CD4-positive, alpha-beta T cell treated with Interferon gamma for 1 hour (primary cell): ENCODE measurements at places on chromosomes 2 and 18.

DNA sequence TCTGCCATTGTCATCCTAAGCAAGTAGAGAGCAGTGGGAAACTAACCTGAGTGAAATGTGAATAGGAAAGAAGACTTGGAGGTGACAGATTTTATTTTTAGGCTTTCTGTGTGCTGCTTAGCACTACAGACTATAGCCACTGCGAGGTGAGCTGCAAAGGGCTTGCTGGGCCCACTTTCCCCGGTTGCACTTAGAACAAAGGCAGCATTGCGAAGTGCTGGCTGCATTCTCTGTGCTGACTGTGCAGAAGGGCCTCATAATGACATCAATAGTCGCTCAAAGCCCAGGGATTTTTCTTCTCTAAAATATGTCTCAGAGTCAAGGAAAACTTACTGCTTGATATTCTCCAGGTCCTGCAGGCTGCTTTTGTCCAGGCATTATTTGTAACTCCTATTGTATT lies 592.1 kb downstream of the TDRD15 start:
- no peak for DNase-seq

DNA sequence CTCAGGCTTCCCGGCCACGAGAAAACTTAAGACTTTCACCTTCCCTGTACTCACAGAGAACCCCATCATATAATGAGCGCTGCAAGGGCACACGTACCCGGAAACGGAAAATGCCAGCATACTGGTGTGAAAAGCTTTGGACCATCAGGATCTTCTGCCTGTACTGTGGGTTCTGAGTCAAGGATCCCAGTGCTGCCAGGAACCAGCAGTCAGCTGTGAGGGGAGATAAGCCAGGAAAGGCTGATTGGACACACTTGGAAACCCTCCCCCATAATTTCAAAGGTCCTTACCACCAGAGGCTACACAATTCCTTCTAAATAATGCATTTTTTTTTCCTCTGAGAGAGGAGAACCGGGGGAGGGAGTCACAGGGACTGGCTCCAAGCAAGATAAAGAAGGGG lies 31.4 kb downstream of the CAPN13 start:
- DNase-seq, result no peak

DNA sequence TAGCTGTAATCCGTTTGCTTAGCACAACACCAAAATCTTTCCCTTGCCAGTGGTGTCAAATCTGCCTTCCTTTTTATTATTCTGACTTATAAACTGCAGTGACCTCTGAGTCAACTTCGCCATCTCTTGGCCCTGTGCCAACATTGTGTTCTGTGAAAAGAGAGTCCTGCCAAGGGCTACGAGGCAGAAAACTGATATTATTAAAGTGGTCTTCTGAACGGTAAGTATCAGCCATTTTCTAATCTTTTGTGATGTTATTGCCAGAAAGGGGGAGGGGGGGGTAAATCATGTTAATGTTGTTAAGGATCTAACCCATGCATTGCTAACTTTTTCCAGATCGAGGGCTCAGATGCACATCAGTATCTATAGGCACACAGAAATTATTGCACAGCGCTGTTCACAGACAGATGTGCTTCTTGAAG lies 121.5 kb upstream of the LTBP1 start:
- no peak for DNase-seq

- no peak for DNase-seq
Observed at GRCh38 chr2:111200333-111200881, 79.7 kb downstream of the BCL2L11 start.

- no peak for DNase-seq
Observed at GRCh38 chr18:22211657-22212056, 42.3 kb downstream of the GATA6 start.

GRCh38 chr2:67585400-67585799 lies 188.3 kb downstream of the ETAA1 start:
- DNase-seq, result no peak

- no peak for DNase-seq
Observed at GRCh38 chr18:79717555-79718074, 38.0 kb downstream of the CTDP1 start.

DNA sequence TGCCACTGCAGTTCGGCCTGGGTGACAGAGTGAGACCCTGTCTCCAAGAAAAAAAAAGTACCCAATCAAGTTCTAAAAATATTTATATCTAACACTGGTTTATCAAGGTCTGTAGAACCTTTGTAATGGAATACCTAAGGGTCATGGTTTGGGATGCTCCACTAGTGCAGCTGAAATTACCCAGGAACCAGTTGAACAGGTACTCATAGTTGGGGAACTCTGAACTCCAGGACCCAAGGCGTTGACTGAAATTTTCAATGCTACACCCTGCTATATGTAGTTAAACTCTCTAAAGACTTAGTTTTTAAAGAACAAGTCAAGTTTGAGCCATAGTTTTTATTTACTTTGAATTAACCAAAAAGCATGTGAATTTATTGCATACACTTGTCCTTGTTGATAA lies 55.1 kb downstream of the FAM117B start:
- no peak for DNase-seq

GRCh38 chr2:165970663-165971062 lies 17.1 kb upstream of the TTC21B start:
- no peak for DNase-seq

DNA sequence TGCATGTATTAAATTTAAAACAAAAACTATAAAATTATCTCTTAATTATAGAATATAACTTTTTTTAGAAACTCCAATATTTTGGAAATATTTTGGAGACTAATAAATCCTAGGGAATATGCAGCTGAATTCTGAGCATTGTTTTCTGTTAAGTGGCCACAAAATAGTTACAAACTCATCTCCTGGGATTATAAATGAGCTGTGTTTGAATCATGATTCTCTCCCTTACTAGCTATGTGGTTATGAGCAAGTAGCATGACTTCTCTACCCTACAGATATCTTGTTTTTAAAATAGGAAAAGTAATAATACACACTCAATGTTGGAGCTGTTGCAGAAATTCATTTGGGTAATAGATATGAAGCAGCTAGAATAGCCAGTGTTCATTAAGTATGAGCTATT lies 137.9 kb upstream of the ITGA4 start:
- no peak for DNase-seq

DNA sequence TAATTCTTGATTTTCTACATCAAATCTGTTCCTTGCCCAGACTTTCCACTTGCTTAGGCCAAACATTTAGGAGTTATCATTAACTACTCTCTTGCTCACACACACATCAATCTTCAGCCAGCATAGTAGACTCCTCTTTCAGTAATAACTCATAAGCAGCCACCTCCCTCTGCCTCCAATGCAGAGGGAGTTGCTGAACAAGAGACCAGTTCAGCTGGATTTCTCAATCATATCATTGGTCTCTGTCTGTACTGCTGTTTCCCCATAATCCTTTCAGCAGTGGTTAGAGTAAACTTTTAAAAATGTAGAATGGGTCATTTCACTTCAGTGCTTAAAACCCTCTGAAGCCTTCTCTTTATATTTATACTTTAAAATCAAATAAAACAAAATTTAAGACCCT lies 112.9 kb downstream of the SLC39A10 start:
- no peak for DNase-seq

- no peak for DNase-seq
Observed at GRCh38 chr2:16320716-16321115, 344.9 kb downstream of the CYRIA start.

DNA sequence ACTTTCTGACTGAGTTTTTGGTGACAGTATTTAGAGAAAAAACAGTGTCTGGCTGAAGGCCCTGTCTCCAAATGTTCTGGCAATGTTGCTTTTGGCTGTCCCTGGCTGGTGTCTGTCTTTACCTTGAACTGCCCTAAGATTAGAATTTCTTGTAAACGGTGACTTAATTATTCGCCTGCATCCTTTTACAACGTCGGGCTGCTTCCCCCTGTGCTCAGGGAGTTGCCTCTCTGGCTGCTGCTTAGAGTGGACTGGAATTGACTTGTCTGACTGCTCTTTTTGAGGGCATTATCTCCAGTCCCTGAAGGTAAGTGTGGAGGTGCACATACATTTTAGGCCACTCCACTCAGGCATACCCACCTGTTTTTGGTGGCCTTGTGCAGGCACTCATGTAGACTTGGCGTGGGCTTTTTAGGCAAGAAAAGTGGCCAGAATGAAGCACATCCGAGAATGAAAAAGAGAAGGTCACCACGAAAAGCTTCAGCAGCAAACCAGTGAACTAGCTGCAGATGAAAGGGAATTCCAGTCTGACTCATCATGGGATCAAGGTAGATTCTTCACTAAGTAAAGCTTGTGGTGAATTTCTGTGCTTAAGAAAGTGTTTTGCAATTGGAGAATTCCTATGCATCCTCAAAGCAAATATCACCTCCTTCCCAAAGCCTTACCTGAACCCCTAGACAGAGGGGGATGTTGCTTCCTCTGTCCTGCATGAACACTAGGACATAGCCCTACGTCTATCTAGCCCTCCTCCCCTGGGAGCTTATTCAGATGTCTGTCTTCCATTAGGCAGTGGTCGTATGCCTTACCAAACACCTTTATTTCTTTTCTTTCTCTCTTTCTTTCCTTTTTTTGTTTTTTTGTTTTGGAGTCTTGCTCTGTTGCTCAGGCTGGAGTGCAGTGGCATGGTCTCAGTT lies 230.3 kb upstream of the TRIB2 start:
- no peak for DNase-seq

DNA sequence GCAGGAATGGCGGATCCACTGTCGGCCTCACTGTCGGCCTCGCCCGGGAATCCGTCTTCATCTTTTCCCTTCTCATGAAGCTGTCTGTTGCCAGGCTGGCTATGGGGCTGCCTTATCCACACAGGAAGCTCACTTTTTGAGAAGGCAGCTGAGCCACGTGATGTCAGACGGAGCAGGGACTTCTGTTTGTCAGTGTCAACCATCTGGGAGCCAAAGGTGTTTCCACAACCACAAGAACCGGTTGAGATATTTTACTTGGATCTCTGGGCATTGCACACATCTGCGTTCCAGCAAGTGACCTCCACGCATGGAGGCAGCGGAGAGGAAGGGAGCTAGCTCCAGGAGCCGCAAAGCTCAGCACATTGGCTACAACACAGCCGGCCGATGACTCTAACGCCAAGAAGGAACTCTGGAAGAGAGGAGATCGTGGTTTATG lies 27.4 kb upstream of the TAF1B start:
- DNase-seq, result no peak

DNA sequence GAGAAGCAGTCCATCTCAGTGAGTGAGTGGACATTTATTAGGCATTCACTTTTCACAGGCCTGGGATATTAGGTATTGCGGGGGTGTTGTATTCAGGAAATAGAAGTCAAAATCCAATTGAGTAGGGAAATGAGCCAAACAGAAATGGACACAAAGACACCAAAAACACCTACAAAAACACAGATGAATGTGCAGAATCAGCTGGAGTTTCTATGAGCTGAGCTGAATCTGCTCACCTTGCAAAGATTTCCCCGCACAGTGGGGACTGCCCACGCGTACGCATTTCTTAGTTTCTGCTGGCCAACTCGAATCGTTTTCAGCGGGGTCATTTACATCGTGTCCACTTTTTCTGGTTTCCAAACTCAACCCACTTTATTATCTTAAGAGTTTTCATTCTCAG lies 160.0 kb downstream of the BCL2 start:
- DNase-seq, result no peak

- peak; percentile 75 for DNase-seq
Observed at GRCh38 chr18:44725300-44726058, 44.8 kb downstream of the SETBP1 start.

GRCh38 chr2:85753525-85754312 lies at the start of gene ATOH8:
TSS of gene ATOH8 (plus strand) at chr2:85753991. CDS start at chr2:85754190, 199 bp downstream.
- peak; percentile 18 for DNase-seq

DNA sequence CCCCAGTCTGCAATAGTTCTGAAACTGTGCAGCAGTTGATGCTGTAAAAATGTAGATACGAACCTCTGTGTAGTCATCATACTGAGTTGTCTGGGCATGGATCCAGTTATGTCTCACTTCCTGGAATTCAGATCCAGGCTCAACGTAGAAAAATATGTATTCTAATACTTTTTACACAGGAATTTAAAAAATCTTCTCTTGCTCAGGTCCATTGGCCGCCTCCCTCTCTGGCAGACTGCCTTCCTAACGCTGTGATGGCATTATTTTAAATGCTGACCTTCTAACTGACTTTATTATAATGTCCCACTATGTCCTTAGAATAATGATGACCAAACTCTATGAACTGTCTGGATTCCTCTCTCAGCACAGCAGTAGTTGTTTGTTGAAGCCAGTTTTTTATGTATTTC lies 119.6 kb downstream of the FEZ2 start:
- DNase-seq, result no peak

- DNase-seq, result no peak
Observed at GRCh38 chr2:236944561-236944960, 141.1 kb upstream of the COPS8 start.

DNA sequence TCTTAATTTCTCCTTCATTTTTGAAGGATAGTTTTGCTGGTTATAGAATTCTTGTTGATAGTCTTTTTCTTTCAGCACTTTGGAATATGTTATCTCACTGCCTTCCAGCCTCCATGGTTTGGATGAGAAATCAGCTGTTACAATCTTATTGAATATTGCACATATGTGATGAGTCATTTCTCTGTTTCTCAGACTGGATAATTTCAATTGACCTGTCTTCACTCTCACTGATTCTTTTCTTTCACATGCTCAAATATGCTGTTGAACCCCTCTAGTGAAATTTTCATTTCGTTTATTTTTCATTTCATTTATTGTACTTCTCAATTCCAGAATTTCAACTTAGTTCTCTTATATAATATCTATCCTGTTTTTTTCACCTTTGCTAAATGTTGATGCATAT lies 22.2 kb downstream of the PDK1 start:
- no peak for DNase-seq

- DNase-seq, result no peak
Observed at GRCh38 chr2:77864426-77864825, 342.2 kb upstream of the LRRTM4 start.

DNA sequence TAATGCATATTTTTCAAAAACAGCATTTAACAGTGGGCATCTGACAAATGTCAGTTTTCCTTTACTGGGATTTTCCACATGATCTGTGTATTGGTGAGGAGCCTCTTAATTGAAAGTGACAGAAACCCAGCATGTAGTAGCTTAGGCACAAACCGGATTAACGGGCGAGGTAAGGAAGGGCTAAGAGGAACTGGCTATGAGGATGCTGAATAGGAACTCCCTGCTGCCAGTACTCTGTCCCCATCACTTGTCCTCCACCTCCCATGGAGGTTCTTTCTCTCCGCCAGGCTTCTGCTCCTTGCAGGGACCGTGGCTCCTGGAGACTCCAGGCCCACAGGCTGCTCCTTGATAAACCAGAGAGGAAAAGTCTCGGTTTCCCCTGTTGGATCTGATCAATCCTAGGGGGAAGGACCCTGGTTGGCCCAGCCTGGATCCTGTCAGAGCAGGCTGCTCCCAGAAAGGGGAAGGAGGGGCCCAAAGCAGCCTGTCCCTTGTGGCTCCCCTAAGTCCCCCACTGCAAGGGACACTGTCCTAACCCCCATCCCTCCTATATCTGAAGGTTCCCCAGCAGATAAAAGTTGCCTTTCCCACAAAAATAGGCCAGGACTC lies 10.3 kb downstream of the TEX44 start:
- no peak for DNase-seq

GRCh38 chr18:73879766-73880165 lies 267.9 kb downstream of the FBXO15 start:
- DNase-seq, result no peak

- DNase-seq, result no peak
Observed at GRCh38 chr2:217870528-217871011, 132.2 kb downstream of the TNS1 start.

GRCh38 chr2:102238039-102238756 lies 51.4 kb downstream of the IL1RL2 start:
- peak; percentile 36 for DNase-seq

GRCh38 chr2:228433721-228434120 lies 252.2 kb upstream of the SPHKAP start:
- no peak for DNase-seq

GRCh38 chr2:181399027-181399426 lies 58.2 kb upstream of the ITGA4 start:
- DNase-seq, result no peak

- no peak for DNase-seq
Observed at GRCh38 chr2:9757501-9758264, 85.6 kb upstream of the TAF1B start.
